Mammary epithelial cell (primary cell): ENCODE measurements at places on chromosomes 7 and 10. TPM values are rescaled to one million over a fixed set of nuclear protein-coding genes. Genes with fewer than 3 reads are reported as not detected.
A peak's percentile ranks its signal among the peaks of the same experiment; 100 is the strongest.

- DNase-seq: peak; percentile 19
Measured at GRCh38 chr7:14236834-14237233, 247.4 kb upstream of the ETV1 start.

- DNase-seq: no peak
Measured at GRCh38 chr10:34826857-34827766, 12.0 kb upstream of the PARD3 start.

DNA sequence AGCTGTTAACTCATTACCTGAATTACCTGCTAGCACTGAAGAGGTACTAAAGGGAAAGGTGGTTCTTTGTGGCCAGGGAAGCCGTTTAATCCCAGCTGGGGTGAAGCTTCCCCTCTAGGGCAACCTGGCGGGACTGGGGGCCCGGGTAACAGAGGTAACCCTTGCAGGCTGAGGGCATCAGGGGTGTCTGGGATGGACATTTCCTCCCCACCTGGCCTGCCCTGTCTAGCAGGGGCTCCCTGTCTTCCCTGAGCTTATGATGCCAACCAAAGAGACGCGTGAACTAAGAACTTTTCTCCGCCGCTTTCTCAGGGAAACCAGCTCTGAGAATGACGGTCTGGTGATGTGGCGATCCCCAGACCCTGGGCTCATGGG is 52.8 kb downstream of the UNC5B start:
- DNase-seq: no peak

- no peak for DNase-seq
Measured at GRCh38 chr10:36373424-36374096, 731.5 kb upstream of the FZD8 start.

DNA sequence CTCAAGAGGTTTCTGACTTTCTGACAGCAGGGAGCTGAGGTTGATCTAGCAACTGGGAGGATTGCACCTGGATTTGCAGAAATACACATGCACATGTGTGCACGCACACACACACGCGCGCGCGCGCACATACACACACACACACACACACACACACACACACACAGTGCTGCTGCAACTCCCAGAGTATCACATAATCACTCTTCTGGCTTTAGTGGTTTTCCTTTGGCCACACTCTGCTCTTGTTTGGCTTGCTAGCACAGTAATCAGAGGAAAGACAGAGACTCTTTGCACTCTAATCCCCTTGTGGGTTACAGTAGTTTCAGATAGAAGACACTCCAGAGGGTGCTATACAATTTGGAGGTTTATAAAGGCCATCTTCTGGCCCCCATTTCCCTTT is 705.0 kb downstream of the AUTS2 start:
- DNase-seq: no peak

DNA sequence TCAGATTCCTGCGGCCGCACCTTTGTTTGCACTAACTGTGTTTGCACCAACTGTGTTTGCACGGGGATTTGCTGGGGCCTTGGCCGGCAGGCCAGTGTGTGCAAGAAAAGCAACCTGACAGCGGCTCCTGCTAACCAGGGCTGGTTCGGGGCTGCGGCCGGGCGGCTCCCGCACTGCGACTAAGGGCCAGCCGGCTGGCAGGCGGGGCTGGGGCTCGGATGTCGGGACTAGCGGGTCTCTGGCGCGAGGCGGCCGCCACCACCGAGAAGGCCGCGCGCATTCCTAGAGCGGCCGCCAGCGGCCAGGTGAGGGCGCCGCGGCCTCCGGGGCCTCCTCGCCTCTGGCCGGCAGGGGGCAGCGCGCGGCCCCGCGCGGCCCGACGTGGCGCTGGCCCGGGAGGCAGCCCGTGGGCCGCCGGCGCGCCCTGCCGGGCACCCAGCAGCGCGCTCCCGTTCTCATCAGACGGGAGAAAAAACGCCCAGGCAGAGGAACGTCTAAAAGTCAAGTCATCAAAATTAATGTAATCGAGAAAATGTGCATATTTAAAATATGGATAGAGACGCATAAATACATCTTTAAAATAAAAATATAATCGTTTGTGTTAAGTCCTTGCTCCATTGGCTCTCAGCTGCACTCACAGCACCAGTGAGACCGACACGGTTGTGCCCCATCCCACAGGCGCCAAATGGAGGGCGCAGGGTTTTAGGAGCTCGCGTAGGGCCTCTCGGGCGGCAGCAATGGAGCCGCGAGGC is 38.5 kb downstream of the ZNF777 start:
- DNase-seq: peak; percentile 64

Gene AKR1C1
- 18.4 and 20.2 TPM in 2 replicates for total RNA-seq

- peak; percentile 93 for DNase-seq
Measured at GRCh38 chr10:88042160-88043100, 179.0 kb downstream of the PTEN start.

DNA sequence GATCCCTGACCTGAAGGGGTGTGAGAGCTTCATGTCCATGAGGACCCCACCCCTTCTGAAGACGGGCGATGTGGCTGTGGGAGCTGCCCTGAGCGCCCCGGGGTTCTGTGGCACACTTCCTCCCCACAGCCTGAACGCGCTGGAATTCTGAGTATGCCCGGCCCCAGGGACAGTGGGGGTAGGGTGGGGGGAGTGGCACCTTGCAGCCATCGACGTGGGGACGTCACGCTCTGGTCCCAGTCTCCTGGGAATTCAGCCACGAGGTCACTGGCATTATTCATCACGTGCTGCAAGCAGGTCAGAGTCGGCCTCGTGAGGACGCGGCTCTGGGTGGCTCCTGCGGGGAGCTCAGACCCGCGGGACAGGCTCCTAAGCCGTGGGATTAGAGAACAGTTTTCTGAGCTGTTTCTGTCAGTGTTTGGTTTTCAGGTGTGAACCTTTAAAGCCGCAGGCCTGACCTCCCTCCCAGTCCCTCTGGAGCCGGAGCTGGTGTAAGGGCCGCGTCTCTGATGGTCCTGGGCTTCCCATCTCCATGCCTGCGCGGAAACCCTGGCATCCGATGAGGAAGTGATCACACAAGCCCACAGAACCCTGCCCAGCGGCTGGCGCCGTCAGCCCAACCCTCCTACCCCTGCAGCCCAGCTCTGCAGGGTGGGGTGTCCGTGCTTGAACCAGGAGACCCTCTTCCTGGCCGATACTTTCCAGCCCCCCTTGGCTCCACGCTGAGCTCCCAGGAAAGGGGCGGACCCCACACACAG is 16.1 kb downstream of the GPR146 start:
- DNase-seq: no peak

Gene NYAP1
- total RNA-seq: 0.80 and 1.5 TPM in 2 replicates

DNA sequence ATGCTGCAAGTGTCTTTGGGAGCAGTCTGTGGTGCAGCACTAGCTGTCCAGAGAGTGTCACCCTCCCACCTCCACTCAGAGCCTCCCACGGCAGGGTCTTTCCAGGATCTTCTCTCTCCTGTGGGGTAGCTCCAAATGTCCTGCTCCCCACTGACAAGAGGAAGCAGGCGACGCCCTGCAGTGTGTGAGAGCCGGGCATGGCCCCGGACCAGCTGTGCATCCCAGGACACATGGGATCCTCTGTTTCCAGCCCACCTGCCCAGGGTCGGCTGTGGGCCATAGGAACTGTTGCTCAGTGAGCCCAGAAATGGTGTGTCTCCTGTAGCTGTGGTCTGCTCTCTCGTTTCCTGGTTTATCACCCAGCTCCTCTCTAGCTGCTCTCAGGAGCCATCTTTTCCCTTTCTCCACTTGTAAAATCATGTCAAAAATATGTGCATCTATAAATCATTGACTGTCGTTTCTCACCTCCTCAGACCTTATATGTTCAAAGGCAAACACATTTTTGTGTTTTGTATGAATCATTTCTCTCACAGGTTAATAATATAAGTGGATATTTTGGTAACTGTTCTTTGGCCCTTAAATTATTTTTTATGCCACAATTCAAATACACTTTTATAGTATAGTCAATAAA is 74.9 kb downstream of the VWC2 start:
- peak; percentile 5 for DNase-seq

- peak; percentile 37 for DNase-seq
Measured at GRCh38 chr7:79217468-79217867, 236.0 kb downstream of the MAGI2 start.

GRCh38 chr7:72467237-72467636 is 55.1 kb upstream of the CALN1 start:
- no peak for DNase-seq

- no peak for DNase-seq
Measured at GRCh38 chr7:29063872-29064271, 82.5 kb downstream of the CPVL start.

GRCh38 chr7:102985176-102985783 is 72.5 kb downstream of the LRRC17 start:
- peak; percentile 52 for DNase-seq

Gene GJD4
- total RNA-seq: not detected in 2 replicates

Gene C7orf25
- 7.3 and 8.2 TPM in 2 replicates for total RNA-seq
